ENCODE measurements at places on chromosomes 2 and 18. TPM values are rescaled to one million over a fixed set of nuclear protein-coding genes. Genes with fewer than 3 reads are reported as not detected.

Gene CRYGD
- total RNA-seq = not detected

Gene REV1
- 36.4 TPM for total RNA-seq

Gene NYAP2
- total RNA-seq = not detected

Gene LRRTM4
- not detected for total RNA-seq

Gene MEP1B
- 0.12 TPM for total RNA-seq

Gene GALNT5
- 73.1 TPM for total RNA-seq

Gene PROKR1
- not detected for total RNA-seq

Gene RFTN2
- total RNA-seq = 9.0 TPM

Gene TNFAIP6
- total RNA-seq = 89.5 TPM

Gene CCBE1
- total RNA-seq = 31.9 TPM

Gene DSG4
- not detected for total RNA-seq

Gene SALL3
- not detected for total RNA-seq

Gene ACMSD
- not detected for total RNA-seq

Gene SKA1
- 3.5 TPM for total RNA-seq

Gene PDCD1
- total RNA-seq = not detected

Gene LRRC30
- not detected for total RNA-seq

Gene CNTNAP5
- total RNA-seq = not detected

Gene HEATR5B
- 15.0 TPM for total RNA-seq

Measured in smooth muscle cell of the coronary artery (primary cell).